ENCODE measurements at places on chromosomes 1 and 21. TPM values are rescaled to one million over a fixed set of nuclear protein-coding genes. Genes with fewer than 3 reads are reported as not detected.

GRIK1 gene
- total RNA-seq = not detected

LRRN2 gene
- 3.3 TPM for total RNA-seq

TXNIP gene
- 602 TPM for total RNA-seq

COL11A1 gene
- total RNA-seq = 0.35 TPM

LCE6A gene
- not detected for total RNA-seq

PCSK9 gene
- total RNA-seq = not detected

TTC22 gene
- 0.47 TPM for total RNA-seq

PROK1 gene
- 0.18 TPM for total RNA-seq

KDF1 gene
- 0.18 TPM for total RNA-seq

C1orf94 gene
- total RNA-seq = not detected

NPHS2 gene
- total RNA-seq = not detected

AGBL4 gene
- total RNA-seq = 2.5 TPM

TEX38 gene
- 0.35 TPM for total RNA-seq

EVA1C gene
- 22.1 TPM for total RNA-seq

UQCRHL gene
- 3.9 TPM for total RNA-seq

LCK gene
- total RNA-seq = 1.2 TPM

PAQR6 gene
- total RNA-seq = 1.3 TPM

HEYL gene
- total RNA-seq = 19.1 TPM

IL12RB2 gene
- total RNA-seq = 0.63 TPM

PTGS2 gene
- 1.4 TPM for total RNA-seq

RGS18 gene
- 2.3 TPM for total RNA-seq

GOLT1A gene
- total RNA-seq = not detected

LHX8 gene
- total RNA-seq = not detected

NIT1 gene
- 27.6 TPM for total RNA-seq

TNFRSF25 gene
- total RNA-seq = 5.5 TPM

OR11L1 gene
- total RNA-seq = not detected

CNKSR1 gene
- 0.60 TPM for total RNA-seq

AGL gene
- total RNA-seq = 39.0 TPM

AUNIP gene
- 0.53 TPM for total RNA-seq

SPRR2B gene
- total RNA-seq = not detected

TNNI3K gene
- 33.0 TPM for total RNA-seq

IL24 gene
- total RNA-seq = not detected

KCNT2 gene
- total RNA-seq = 3.8 TPM

NBPF4 gene
- not detected for total RNA-seq

PLA2G4A gene
- total RNA-seq = 6.7 TPM

CFAP74 gene
- not detected for total RNA-seq

KIF21B gene
- total RNA-seq = 0.94 TPM

RHEX gene
- 0.71 TPM for total RNA-seq

FALEC gene
- not detected for total RNA-seq

SLC39A1 gene
- 63.2 TPM for total RNA-seq

CLCA2 gene
- 0.21 TPM for total RNA-seq

CYP2J2 gene
- total RNA-seq = 63.9 TPM

VWA5B1 gene
- total RNA-seq = 0.06 TPM

SLAMF9 gene
- not detected for total RNA-seq

KCNH1 gene
- total RNA-seq = 0.15 TPM

PSRC1 gene
- total RNA-seq = 2.5 TPM

ZNF593OS gene
- not detected for total RNA-seq

ADIPOR1 gene
- total RNA-seq = 98.4 TPM

ABCG1 gene
- 13.5 TPM for total RNA-seq

IGFN1 gene
- total RNA-seq = not detected

SYCP1 gene
- total RNA-seq = 0.10 TPM

LMOD1 gene
- 21.3 TPM for total RNA-seq

ABCB10 gene
- total RNA-seq = 14.8 TPM

NBPF11 gene
- total RNA-seq = 5.0 TPM

KIRREL1 gene
- total RNA-seq = 21.2 TPM

ESRRG gene
- total RNA-seq = 17.5 TPM

FLG gene
- total RNA-seq = not detected
